Esophagus muscularis mucosa (tissue), 4 donors: ENCODE measurements at places on chromosomes 12 and 14. TPM values are rescaled to one million over a fixed set of nuclear protein-coding genes. Genes with fewer than 3 reads are reported as not detected.

DNA sequence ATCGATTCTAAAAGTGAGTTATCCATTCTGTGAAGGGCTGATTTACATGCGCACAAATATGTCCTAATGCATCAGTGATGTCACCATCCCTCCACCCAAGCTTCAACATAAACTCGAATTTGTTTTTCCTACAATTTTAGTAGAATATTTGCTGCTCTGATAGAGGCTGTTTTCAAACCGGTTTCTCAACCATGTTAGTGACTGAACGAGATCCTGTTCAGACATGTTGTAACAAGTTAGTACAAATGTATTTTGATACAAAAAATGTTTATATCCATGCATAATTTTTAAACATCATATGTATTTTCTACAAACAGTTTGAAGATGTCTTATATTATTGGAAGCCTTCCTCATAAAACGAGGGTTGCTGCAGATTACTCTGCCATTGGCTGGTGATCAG, 12.7 kb upstream of the PRB2 start:
- H3K4me1 ChIP-seq, result no peaks in the 10 kb centered on the region
- H3K36me3 ChIP-seq, result no peaks in the 10 kb centered on the region
- no peak for DNase-seq
- H3K4me3 ChIP-seq, result no peak overlapping the region
- H3K27me3 ChIP-seq, result no peaks in the 10 kb centered on the region

CLEC6A gene
- not detected for total RNA-seq

- DNase-seq, result no peak
- no peaks in the 10 kb centered on the region for H3K36me3 ChIP-seq
- H3K27ac ChIP-seq, result peak overlapping the region; percentile 99
Measured at GRCh38 chr12:57127101-57127725, 1.1 kb upstream of the LRP1 start.

OTOGL gene
- total RNA-seq, result 1.6 TPM

GRCh38 chr14:87149583-87150354, 843.2 kb downstream of the GALC start:
- H3K27ac ChIP-seq, result no peak overlapping the region
- H3K27me3 ChIP-seq, result no peaks in the 10 kb centered on the region
- DNase-seq, result no peak
- H3K4me1 ChIP-seq, result no peaks in the 10 kb centered on the region
- H3K4me3 ChIP-seq, result no peak overlapping the region
- H3K36me3 ChIP-seq, result no peaks in the 10 kb centered on the region

- no peak for DNase-seq
- no peak overlapping the region for H3K4me3 ChIP-seq
- no peaks in the 10 kb centered on the region for H3K27me3 ChIP-seq
- peaks cover 10% of the 10 kb centered on the region for H3K36me3 ChIP-seq
Measured at GRCh38 chr12:132888852-132889251, 1.4 kb upstream of the CHFR start.

- no peaks in the 10 kb centered on the region for H3K27me3 ChIP-seq
- H3K4me3 ChIP-seq, result no peak overlapping the region
- H3K27ac ChIP-seq, result no peak overlapping the region
- DNase-seq, result no peak
Measured at GRCh38 chr12:41778934-41779333, 365.7 kb downstream of the GXYLT1 start.

DNA sequence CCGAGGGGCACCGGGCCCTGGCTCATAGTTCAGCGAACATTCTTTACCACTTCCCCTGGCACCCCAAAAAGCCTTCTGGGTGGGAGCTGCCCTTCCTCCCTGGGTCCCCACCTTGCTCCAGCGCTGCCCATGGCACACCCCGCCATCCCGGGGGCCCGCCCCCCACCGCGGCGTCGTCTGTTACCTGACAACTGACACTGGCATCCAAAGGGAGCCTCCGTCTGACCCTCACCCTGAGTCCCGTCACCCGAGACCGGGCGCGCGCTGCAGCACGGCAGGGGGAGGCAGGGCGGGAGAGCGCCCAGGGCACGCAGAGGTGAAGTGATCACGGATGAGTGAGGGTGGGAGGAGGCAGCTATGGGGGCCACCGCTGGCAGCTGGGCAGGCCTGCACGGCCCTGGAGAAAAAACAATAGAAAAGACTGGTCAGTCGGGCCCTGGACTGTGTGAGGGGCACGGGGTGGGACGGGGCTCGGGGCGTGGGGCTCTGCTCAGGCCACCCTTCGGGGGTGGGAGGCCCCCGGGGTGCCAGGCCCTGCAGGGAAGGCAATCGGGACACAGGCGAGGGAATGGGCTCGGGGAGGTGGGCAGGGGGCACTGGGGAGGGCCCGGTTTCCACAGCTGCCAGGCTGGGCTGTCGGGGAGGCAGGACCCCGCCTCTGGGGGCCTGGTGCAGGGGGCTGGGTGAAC, 40.7 kb downstream of the BCL11B start:
- peaks cover 12% of the 10 kb centered on the region for H3K27me3 ChIP-seq
- DNase-seq, result no peak
- no peaks in the 10 kb centered on the region for H3K36me3 ChIP-seq
- H3K4me3 ChIP-seq, result no peak overlapping the region
- no peaks in the 10 kb centered on the region for H3K4me1 ChIP-seq
- H3K27ac ChIP-seq, result no peak overlapping the region

GRCh38 chr12:52703878-52704277, 554 bp upstream of the KRT77 start:
- no peak for DNase-seq
- no peak overlapping the region for H3K4me3 ChIP-seq
- peaks cover 3% of the 10 kb centered on the region for H3K4me1 ChIP-seq
- H3K27ac ChIP-seq, result no peak overlapping the region

DNA sequence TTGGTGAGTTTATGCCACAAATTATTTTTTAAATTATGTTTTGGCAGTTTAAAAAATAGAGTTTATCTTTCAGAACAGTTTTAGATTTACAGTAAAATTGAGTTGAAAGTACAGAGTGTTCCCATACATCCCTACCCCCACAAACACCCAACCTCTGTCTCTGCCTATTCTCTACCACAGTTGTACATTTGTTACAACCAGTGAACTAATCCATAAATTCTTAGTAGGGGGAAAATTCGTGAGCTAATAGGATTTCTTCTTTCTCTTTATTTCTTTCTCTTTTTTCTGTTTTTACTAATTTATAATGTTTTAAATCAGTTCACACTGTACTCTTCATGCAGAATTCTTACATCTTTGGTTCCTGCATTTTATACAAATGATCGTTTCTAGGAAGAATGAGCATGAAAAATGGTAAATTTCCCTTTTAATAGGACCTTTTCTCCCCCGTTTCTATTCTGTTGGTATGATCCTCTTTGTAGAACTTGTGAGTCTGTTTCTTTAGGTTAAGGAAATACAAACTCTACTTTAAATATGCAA, 56.7 kb downstream of the MIPOL1 start:
- H3K27ac ChIP-seq, result no peak overlapping the region
- no peak for DNase-seq
- H3K27me3 ChIP-seq, result no peaks in the 10 kb centered on the region
- no peaks in the 10 kb centered on the region for H3K4me1 ChIP-seq
- no peak overlapping the region for H3K4me3 ChIP-seq
- H3K36me3 ChIP-seq, result no peaks in the 10 kb centered on the region

CD9 gene
- 409 TPM for total RNA-seq

ACOT4 gene
- total RNA-seq, result 0.50 TPM

GRCh38 chr12:61514016-61514415, 746.2 kb upstream of the USP15 start:
- no peak overlapping the region for H3K27ac ChIP-seq
- no peaks in the 10 kb centered on the region for H3K36me3 ChIP-seq
- no peaks in the 10 kb centered on the region for H3K27me3 ChIP-seq
- DNase-seq, result no peak
- H3K4me3 ChIP-seq, result no peak overlapping the region
- no peaks in the 10 kb centered on the region for H3K4me1 ChIP-seq

- H3K27me3 ChIP-seq, result no peaks in the 10 kb centered on the region
- no peaks in the 10 kb centered on the region for H3K36me3 ChIP-seq
- no peak overlapping the region for H3K4me3 ChIP-seq
Measured at GRCh38 chr12:3694673-3695072, 58.2 kb downstream of the CRACR2A start.

CD27 gene
- total RNA-seq, result 0.66 TPM

PRR4 gene
- total RNA-seq, result 1.6 TPM

DNA sequence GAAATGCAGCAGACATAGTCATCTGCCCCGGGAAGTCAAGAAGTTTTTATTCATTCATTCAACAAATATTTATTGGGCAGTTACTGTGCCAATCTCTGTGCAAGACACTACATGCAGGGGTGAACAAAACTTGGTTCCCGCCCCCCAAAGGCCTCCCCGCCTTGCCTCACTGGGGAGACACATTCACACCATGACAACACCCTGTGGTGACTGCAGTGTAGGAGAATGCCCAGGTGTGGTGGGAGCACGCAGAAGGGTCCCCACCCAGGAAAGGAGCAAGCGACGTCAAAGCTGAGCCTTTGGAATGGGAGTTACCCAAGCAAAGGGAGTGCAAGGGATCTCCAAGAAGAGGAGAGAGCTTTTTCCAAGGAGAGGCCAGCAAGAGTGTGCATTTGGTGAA, 1.6 kb upstream of the AQP6 start:
- H3K4me1 ChIP-seq, result peaks cover 18% of the 10 kb centered on the region
- no peaks in the 10 kb centered on the region for H3K36me3 ChIP-seq
- H3K4me3 ChIP-seq, result no peak overlapping the region
- H3K27ac ChIP-seq, result no peak overlapping the region

- H3K27ac ChIP-seq, result no peak overlapping the region
- no peaks in the 10 kb centered on the region for H3K27me3 ChIP-seq
- H3K4me1 ChIP-seq, result no peaks in the 10 kb centered on the region
- no peak overlapping the region for H3K4me3 ChIP-seq
- H3K36me3 ChIP-seq, result peaks cover 26% of the 10 kb centered on the region
Measured at GRCh38 chr14:93276031-93276716, 56.7 kb downstream of the BTBD7 start.

DNA sequence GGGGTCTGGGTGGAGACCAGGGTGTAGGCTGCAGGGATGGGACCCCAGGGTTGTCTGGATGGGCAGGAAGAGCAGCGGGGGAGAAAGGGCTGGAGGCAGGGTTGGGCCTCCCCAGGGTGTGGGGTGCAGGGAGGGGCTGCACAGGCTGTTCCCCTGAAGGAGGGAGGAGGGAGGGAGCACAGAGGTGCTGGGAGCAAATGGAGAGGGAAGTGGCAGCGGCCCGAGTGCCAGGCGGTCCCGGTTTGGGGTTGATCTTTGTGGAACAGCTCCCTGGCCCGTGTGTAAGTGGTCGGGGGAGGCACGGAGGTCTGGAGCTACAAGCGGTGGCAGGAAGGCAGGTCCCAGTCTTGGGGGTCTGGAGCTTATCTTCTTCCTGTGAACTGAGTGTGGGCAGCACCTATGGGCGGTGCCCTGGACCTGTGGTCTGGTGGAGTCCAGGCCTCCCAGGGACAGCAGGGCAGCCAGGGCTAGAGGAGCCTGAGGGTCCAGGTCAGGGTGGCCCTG, 391.6 kb downstream of the TMEM121 start:
- no peaks in the 10 kb centered on the region for H3K4me1 ChIP-seq
- no peak overlapping the region for H3K27ac ChIP-seq
- H3K27me3 ChIP-seq, result no peaks in the 10 kb centered on the region
- no peak for DNase-seq

DNA sequence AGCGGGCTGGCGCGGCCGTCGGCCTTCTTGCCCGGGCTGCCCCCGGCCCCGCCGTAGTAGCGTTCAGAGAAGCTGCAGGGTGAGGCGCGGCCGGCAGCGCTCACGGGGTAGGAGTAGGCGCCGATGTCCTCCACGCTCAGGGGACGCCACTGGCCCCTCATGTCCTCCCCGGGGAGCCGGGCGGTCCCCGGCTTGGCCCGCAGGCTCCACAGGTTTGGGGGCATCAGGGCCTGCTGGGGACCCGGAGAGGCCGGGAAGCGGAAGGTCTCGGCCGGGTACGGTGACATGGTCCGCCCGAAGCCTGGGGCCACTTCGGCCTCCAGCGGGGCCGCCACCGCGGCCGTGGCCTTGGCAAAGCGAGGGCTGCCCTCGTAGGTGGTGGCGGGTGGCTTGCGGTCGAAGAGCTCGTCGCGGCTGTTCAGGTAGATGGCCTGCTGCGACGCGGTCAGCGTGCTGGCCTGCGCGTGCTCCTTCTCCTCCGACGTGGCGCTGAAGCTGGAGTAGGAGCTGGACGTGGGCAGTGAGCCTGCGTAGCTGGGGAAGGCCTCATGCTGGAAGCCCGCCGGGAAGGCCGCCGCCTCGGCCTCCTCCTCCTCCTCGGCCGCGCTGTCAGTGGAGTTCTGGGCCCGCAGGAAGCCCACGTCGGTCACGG, 48.7 kb downstream of the BEGAIN start:
- H3K27ac ChIP-seq, result no peak overlapping the region
- peaks cover 2% of the 10 kb centered on the region for H3K36me3 ChIP-seq
- no peak for DNase-seq
- peaks cover 13% of the 10 kb centered on the region for H3K4me1 ChIP-seq
- no peaks in the 10 kb centered on the region for H3K27me3 ChIP-seq

DNA sequence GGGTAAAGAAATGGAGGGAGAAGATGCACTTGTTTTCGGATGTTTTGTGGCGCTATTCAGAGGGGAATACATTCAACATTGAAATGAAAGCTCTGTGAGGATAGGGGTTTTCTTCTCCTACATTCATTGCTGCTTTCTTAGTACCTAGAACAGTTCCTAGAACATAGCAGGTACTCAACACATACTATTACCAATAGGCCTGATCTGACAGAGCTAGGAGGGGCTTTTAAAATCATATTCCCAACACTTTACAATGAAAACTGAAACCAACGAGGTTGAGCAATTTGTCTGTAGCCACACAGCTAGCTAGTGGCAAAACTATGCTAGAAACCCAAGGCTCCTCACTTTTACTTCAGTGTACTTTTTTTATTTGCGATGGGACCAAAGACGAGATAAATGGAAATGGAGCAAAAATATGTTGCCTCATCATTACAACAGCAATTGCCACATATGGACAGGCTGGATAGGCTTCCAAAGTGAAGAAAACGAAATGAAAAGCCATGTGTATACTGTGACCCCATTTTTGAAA, 23.1 kb upstream of the IL22 start:
- H3K4me1 ChIP-seq, result no peaks in the 10 kb centered on the region
- H3K4me3 ChIP-seq, result no peak overlapping the region
- no peak overlapping the region for H3K27ac ChIP-seq

GRCh38 chr12:21815306-21816062, 41.0 kb upstream of the KCNJ8 start:
- no peak overlapping the region for H3K27ac ChIP-seq

DNA sequence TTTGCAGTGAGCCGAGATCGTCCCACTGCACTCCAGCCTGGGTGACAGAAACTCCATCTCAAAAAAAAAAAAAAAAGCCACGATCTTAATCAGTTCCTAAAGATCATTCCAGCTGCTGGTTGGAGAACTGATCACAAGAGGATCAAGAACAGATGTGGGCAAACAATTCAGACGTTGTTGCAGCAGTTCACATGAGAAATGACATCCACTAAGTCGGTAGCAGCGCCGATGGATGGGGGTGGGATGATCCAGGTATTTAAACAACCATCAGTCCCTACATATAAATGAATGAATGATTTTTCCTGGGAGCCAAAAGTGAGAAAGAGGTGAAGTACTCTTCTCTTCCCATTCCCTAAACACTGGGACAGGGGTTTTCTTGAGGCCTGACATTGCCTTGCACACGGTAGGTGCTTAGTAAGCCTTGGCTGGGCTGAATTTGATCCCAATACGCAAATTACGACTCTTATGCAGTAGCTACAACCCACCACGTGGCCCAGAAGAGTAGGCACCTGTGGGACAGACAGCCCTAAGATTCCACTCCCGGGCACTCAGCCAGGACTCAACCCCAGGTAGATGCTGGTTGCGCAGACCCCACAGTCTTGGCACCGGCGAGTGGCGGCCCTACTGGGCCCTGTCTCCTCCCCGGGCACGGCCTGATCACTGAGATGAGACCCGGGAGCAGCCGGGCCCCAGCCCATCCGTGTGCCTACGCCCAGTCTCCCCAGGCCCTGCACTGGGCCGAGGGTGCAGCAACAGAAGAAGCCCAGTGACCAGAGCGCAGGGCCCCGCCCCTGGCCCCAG, 565 bp downstream of the SPRYD3 start:
- peaks cover 20% of the 10 kb centered on the region for H3K36me3 ChIP-seq
- peak overlapping the region; percentile 66 for H3K4me3 ChIP-seq
- peak overlapping the region; percentile 96 for H3K27ac ChIP-seq
- no peak for DNase-seq

FAM186B gene
- under 0.01 TPM for total RNA-seq

GPR135 gene
- 7.6 TPM for total RNA-seq

ERP27 gene
- not detected for total RNA-seq
